ENCODE measurements at places on chromosomes 16 and 17.

- DNase-seq, result no peak
Observed at GRCh38 chr16:81296631-81297030, 18.1 kb upstream of the GAN start.

GRCh38 chr17:73271072-73271471 is 9.4 kb upstream of the CPSF4L start:
- no peak for DNase-seq

- no peak for DNase-seq
Observed at GRCh38 chr17:79154951-79155585, 80.4 kb downstream of the ENGASE start.

GRCh38 chr16:14101415-14101814 is 30.3 kb downstream of the MRTFB start:
- DNase-seq, result no peak

DNA sequence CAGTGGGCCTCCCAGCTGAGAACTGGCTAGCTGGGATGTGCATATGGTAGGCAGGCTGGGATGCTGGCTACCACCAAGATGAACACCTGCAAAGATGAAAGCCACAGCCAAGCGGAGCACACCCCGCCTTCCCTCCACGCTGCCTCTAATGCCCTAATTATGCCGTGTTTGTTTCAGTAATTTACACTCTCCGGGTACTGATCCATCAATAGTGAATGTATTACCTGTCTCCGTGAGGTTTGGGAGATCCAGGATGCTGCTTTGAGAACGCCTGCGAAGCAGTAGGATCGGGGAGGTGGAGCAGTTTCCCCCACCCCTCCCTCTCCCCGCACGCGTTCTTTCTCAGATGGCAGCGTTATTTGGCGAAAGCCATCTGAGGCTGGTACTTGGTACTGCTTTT is 28.9 kb upstream of the GSE1 start:
- DNase-seq, result no peak

DNA sequence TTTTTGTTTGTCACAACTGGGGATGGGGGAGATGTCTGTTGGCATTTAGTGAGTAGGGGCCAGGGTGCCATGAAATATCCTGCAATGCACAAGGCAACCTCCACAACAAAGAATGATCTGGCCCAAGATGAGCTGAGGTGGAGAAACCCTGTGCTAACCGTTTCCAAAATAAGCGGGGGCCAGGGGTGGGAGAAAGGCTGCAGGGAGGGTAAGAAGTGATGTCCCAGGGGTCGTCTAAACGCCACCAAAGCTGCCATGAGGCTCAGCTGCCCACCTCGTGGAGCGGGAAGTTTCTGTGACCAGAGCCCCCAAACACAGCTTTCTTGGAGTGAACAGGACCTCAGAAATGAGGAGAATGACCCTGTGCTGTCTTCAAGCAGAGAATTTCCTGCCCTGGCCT is 76.5 kb upstream of the CDH5 start:
- DNase-seq, result no peak

DNA sequence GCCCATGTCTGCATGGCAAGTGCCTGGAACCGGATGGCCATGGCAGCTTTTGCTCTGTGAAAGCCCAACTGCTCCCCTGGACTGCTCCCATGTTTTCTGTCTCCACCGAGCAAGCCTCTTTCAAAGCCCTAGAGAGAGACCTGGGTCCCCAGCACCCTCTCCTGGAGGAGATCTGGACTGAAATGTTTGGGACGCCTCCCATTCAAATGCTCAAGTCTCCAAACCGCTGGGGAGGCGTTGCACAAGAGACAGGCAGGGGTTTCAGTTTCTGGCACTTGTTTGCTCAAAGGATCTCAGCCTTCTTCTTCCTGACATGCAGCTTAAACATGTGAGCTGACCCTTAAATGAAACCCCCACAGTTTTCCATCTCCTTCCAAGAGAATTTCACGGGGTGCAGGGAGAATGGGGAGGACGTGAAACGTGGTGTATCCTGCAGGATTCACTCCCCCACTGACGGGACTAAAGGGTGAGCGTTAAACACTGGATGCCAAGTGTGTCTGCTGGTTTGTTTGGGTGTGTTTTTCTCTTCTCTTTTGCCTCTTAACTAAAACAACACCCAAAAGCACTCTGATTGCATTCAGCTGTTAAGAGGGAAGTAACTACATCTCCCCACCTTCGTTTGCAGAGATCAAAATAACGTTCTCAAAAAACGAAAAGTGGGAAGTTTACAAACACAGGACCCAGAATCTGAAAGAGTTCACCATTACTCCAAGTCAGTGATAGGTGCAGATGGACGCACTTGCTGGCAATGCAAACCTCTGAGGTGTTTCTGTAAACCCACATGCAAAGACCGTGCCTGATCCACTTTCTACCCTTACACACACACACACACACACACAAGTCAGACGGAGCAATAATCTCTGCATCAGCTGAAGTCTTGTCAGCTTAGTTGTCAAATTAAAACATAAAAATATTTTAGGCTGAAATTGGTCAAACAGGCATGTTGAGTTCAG is 256.9 kb downstream of the C16orf95 start:
- no peak for DNase-seq

- no peak for DNase-seq
Observed at GRCh38 chr16:55534756-55535155, 25.9 kb downstream of the LPCAT2 start.

DNA sequence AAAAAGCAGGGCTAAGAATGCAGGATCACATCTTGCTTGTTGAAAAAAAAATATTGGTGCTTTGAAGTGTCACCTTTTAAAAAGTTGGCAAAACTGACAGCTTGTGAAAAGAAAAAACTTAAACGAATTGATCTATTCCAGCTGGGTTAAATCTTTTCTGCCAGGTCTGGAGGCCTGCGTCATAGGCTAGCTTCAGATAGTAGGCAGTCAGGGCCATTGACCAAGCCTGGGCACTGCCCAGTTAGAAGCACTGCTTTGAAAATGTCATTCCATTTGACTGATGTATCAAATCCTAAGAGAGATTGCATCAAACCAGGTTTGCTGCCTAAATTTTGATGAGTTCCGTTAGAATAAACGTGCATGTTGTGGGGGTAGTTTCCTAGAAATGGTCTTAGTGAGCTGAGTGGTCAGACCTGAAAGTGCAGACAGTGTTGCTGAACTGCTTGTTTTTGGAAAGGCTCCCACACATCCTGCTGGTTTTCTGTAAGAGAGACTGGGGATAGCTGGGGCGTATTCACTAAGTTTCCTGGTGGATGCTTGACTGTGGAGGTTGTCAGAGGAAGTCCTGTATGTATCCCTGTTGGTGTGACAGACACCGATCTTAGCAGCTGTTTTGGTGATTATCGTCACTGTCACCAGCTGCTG is 38.8 kb downstream of the NUP88 start:
- no peak for DNase-seq

GRCh38 chr17:41848788-41849187 is 11.2 kb downstream of the KLHL10 start:
- DNase-seq, result no peak

GRCh38 chr16:66365651-66366050 is 840 bp upstream of the CDH5 start:
- no peak for DNase-seq

GRCh38 chr16:21565507-21565860 is 33.9 kb upstream of the METTL9 start:
- DNase-seq, result no peak

- no peak for DNase-seq
Observed at GRCh38 chr17:602436-602835, 112.2 kb downstream of the VPS53 start.

DNA sequence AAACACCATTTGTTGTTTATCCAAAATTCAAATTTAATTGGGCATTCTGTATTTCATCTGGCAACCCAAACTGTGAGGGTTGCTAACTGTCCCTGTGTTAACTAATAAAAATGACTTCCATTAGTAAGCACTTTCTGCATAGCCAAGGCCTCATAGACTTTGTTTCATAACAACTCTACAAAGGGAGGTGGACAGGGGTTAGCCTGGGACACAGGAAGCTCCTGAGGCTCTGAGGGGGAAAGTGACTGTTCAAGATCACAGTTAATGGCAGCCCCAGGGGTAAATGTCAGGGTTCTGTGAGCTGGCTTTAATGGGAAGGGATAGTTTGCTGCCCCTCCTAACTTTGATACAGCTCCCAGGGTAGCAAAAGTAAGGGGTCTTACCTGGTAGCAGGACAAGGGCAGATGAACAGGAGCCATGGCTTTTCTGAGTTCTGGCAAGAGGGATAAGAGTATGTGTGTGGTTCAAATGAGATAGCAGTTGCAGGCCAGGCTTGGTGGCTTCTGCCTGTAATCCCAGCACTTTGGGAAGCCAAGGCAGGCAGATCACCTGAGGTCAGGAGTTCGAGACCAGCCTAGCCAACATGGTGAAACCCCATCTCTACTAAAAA is 2.2 kb downstream of the HEATR9 start:
- DNase-seq, result no peak

GRCh38 chr16:70476272-70477020 is 22.1 kb downstream of the FCSK start:
- DNase-seq, result no peak

DNA sequence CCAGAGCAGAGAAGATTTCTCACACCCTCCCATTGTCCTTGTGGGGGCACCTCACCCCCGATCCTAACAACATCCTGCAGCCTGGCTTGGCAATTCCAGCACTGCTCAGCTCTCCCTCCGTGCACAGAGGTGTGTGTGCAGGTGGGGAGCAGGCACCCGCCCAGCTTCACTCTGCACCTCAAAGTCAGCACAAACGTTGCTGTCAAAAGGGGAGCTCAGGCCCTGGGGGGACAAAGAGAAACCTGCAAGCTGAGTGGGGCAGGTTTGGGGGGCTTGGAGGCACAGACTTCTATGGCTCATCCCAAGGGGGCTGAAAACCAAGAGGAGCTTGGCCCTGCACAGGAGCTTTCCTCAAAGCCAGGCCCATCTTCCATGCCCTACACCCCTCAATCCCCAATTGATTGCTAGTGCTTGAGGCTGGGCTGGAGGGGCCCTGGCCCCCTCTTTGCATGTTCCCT is 231.9 kb upstream of the TNRC6C start:
- no peak for DNase-seq

DNA sequence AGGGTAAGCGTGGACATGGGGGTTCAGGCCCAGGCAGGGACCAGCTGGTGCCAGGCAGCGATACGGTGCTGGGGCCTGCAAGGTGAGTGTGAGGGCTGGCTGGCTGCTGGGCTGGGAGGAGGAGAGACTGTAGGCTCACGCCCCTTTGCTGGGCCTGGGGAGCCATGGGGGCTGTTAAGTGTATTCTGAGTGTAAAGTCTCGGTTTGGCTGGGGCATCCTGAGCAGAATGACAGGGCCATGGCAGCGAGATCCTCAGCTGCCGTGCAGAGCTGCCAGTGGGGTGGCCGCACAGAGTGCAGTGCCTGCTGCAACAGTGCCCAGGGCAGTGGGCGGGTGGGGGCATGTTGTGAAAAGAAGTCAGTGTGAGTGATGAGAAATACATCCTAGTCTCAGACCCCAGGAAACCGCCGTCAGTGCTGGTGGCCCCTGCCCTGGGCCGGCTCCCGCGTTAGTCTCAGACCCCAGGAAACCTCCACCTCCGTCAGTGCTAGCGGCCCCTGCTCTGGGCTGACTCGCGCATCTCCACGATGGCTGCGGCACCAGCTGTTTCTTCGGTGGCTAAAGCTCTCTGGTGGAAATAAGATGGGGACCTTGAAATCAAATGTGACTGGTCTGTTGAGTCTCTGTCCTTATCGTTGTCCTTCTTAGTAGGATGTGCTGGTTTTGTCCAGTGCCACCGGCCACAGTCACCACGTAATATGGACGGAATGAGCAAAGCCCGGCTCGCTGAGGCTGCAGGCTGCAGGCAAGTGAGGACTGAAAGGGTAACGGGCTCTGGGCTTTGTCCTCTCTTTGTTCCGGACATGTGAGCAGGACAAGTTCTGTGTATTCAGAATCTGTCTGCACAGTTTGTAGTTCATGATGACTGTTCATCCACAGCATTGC is 22.9 kb downstream of the ACSF3 start:
- DNase-seq, result no peak

DNA sequence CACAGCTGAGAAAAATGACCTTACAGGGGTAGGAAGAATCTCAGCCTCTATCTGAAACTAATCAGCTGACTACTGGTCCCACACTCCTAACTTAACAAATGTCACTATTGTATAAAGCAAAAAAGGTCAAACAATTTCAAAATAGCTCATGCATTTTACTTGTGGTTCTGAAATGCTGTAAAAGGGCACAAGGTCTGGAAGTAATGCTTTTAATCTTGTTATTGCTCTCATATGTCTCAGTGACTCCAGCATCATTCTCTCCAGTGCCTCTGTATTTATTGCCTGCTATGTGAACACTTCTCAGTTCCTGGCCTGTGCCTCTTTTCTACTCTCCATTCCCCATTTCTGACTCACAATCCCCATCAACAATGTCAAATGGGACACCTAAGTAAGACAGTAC is 937.7 kb downstream of the CDH11 start:
- no peak for DNase-seq

DNA sequence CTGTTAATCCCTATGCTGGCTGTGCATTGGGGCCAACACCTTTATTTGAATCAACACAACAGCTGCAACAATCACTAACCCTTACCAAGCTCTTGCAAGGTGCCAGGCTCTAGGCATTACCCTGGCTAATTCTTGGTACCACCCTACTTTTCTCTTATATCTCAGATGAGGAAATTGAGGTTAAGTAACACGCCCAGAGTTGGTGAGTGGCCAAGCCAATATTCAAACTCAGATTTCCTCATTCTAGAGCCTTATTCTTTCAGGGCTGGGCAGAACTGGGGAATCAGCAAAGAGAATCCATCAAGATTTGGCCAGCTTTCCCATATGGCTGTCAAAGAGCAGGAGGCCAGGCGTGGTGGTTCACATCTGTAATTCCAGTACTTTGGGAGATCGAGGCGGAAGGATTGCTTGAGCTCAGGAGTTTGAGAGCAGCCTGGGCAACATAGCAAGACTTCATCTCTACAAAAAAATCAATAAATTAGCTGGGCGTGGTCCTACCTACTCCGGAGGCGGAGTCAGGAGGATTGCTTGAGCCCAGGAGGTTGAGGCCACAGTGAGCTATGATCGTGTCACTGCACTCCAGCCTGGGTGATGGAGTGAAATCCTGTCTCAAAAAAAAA is 23.7 kb downstream of the ARSG start:
- no peak for DNase-seq

DNA sequence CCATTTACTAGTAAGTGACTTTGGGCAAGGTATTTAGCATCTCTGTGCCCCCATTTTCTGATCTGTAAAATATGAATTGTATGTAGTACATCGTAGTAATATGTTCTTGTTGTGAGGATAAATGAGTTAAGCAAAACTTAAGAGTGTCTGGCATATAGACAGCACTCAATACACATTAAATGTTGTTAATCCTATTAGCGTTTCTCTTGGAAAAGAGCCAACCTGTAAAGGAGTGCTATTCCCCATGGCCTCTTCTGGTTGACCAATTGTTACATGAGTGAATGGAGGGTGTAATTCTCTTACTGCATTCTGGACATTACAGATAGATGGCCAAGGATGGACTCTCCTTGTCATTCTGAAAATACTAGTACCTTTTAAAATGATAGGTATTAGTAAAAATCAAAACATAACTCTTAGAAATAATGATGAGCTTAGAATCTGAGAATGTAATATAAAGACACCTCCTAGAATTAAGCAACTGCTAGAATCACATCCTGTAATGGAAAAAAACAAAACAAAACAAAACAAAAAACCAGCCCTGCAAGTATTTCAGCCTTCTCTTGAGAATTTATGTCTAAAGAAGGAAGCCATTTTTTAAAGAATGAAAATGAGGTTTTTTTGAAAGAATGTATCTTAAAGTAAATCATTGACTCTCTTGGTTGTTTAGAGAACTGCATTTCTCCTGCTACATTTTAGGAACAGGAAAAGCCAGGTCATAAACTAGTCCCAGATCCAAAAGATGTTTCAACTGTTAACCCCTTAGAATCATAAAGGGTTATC is 30.5 kb downstream of the IQCK start:
- no peak for DNase-seq

- no peak for DNase-seq
Observed at GRCh38 chr16:75443298-75443697, 10.0 kb upstream of the CFDP1 start.

GRCh38 chr16:28069971-28070794 is 6.7 kb upstream of the GSG1L start:
- no peak for DNase-seq
